Ammon's horn (tissue), 1 donor: ENCODE measurements at places on chromosomes 16 and 17.

GRCh38 chr17:73091770-73092522 lies 542 bp downstream of the SLC39A11 start:
- peak; percentile 45 for DNase-seq

- no peak for DNase-seq
Measured at GRCh38 chr16:16774389-16774788, 395.4 kb downstream of the NPIPA7 start.

DNA sequence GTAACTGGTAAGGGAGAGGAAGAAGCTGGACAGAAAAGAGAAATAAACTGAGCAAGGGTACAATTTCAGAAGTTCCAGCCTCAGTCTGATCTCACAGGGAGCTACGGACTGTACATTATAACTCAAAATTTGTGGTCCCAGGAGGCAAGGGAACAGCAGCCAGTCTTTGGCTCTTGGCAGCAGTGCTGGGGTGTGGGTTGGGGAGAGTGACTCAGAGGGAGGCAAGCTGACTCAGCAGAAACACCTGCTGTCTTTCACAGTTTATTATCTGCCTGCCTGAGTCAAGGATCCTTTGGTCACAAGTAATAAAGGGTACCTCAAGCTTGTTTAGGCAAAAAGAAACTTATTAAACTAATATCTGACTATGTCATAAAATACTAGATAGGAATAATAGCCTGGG lies 73.5 kb upstream of the KIF2B start:
- DNase-seq = peak; percentile 50

GRCh38 chr17:4448197-4448980 lies 14.6 kb downstream of the SPNS3 start:
- no peak for DNase-seq

- DNase-seq = no peak
Measured at GRCh38 chr16:23152386-23153178, 3.3 kb upstream of the USP31 start.

DNA sequence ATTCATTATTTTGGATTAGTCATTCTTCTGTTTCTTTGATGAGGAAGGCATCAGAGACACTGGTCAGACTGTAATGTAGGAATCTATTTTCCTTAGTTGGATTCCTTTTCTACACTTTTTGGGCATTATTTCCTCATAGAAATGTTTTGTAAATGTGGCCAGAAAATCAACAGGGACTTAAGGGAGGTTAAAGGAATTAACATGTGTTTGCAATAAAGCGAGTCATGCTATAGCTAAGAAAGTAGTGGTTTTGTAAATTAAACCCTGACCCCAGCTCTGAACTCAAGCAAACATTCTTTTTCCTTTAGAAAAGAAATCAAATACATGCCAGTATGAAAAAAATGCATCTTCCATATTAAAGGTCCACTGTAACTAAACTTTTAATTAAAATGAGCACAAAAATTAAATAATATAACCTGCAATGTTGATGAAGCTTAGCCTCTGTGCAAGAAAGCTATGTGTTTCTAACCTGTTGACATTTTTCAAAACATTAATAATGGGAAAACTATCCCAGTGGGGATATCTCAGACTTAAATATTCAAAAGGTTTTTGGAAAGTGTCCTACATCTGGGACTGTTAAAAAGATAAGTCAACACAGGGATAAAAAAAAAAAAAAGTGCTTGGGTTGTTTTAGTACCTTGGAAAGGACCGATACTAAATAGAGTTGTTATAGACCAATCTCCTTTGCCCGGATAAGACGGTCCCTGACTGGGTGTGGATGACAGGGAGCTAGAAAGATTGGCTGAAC lies 428.0 kb downstream of the CA10 start:
- no peak for DNase-seq

DNA sequence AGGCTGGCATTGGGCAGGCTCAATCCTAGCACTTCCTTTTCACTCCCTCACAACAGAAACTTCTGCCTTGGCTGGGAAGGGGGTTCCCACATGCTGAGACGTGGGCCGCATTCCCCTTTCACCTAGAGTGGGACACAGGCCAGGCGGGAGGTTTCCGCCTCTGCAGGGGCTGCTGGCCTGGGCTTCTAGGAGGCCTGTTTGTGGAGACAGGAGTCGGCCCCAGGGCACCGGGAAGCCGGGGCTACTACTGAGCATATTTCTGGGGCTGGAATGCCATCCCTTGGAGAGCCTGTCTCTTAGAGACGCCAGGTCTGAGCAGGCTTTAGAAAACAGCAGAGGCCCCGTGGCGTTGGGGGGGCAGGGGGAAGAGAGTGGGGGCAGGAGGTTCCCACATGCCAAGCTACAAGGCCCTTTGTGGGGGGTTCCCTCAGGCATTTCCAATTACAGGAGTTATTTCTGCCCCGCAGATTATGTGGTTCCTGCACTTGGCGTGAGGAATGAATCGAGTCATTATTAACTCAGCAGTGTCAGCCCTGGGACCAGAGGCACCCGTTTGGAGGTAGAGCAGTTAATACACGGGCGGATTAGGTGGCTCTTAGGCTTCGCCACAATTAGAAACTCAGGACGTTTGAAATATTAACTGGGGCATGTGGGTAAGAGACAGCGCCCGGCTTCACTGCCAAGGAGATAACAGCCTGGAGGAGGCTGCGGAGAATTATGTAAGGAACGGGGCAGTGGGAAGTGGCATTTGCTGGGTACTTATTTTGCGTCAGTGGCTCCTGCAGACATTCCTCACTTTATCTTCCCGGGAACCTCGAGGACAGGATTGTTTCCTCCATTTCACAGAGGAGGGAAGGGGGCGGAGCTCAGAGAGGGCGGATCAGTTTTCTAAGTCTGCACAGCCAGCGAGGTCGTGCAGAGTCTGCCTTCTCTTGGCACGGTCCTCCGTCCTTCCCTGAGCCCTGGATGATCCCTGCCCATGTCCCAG lies 162.5 kb downstream of the MAF start:
- DNase-seq = peak; percentile 65

GRCh38 chr17:30372755-30373154 lies 6.0 kb upstream of the CPD start:
- no peak for DNase-seq

DNA sequence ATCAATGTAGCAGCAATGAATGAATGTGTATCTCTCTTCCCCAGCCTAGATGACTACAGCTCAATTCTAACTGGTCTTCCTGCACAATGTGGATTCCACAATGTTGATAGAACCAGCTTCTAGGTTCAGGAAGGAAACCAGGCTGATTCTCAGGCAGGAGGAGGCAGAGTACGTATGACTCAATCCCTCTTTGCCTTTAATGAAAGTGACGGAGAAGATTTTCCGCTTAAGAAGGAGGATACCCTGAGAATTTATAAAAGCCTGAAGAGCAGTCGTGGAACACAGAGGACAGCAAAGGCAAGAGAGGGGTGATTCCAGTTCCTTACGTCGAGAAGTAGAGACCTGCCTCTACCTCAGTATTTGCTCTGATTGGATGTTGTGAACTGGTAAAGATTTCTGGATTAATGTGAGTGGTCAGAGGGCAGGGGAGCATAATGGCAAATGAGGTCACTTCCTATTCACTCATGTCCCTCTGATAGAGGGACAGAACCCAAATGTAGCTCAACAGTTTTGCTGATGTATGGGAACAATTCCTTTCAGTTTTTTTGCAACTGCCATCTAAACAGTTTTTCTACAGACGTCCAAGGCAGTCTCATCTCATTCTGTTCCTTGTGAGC lies 15.0 kb upstream of the SLC16A11 start:
- DNase-seq = no peak

DNA sequence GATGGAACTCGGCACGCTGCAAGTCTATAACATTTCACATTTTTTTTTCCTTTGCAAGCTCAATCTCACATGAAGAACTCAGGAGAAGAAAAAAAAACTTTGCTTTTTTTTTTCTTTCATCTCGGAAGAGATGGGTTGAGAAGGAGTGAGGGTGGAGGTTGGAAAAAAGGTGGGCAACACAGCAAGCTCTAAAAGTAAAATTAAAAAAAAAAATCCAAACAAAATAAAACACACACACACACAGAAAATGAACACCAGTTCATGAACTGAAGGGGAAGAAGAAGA lies 2.5 kb downstream of the MAF start:
- no peak for DNase-seq

- DNase-seq = no peak
Measured at GRCh38 chr17:78141437-78142118, 4.6 kb upstream of the C17orf99 start.

- no peak for DNase-seq
Measured at GRCh38 chr17:80539022-80539641, 5.5 kb upstream of the RPTOR start.

DNA sequence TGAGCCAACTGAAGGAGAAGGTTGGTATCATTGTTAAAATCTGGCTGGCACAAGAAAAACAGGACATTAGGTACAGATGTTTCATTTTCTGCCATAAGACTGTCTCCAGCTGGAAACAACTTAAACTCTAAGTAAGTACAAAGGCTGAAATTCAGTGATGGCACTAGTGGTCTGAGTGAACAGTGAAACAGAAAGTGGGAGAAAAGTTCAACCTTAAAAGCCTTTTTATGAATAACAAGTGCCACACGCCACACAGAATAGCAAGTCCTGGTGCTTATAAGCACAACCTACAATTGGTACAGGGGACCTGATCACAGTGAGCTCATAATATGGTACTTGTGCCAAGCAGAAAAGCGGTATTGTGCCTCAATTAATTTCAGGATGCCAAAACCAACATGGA lies 56.7 kb downstream of the CEP112 start:
- no peak for DNase-seq

DNA sequence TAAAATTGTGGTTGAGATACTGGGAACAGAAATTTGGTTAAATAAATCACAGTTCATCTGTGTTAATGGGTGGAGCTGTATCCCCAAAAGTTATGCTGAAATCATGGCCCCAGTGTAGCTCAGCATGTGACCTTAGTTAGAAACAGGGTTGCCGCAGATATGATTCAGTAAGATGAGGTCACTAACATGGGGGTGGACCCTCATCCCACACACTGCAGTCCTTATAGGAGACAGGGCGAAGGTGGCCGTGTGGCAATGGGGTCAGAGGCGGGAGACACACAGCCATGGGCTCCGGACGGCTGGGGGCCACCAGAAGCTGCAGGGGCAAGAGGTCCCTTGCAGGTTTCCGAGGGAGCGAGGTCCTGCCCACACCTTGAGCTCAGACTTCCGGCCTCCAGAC lies 10.7 kb downstream of the GALNS start:
- no peak for DNase-seq

DNA sequence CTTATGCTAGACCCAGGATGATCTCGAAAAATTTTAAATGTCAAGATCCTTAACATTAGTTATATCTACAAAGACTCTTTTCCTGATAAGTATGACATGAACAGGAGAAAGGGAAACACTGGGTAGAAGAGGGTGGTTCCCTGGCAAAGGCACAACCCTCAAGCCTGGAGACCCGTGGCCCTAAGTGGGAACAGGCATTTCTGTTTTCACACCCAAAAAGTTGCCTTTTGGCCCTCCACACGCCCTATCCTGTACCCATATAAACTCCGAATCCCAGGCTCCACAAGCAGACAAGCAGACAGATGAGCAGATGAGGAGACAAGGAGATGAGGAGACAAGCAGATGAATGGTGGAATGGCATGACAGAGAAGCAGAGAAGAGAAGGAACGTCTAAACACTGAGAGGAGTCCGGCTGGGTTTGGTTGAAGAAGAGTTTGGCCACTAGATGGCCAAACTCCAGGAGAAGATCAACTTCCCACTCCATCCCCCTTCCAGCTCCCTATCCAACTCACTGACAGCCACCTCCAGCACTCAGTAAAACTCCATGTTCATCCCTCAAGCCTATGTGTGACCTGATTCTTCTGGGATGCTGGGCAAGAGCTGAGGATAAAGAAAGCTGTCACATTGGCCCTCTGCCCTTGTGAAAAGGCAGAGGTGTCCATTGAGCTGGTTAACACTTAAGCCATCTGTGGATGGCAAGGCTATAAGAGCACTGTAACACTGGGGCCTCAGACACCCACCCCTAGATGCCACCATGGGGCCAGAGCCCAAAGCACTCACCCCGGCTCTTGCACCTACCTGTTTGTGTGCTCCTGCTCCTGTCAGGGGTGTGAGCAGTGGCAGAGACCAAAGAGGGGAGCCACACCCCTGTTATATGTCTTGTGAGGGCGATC lies 139.6 kb upstream of the FAM20A start:
- no peak for DNase-seq

DNA sequence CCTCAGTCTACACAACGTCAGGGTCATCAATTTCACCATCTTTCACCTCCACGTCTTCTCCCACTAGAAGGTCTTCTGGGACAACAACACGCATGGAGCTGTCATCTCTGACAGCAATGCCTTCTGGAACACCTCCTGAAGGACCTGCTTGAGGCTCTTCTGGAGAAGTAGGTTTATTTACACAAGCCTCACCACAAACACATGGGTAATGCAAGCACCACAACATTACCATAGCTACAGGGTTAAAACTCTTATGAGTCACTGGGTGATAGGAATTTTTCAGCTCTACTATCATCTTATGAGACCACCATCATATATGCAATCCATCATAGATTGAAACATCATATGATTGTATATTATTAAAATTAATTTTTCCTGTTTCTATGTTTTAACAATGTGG lies 215.4 kb downstream of the CHD9NB start:
- DNase-seq = no peak
